CD8-positive, alpha-beta memory T cell (primary cell): ENCODE measurements at places on chromosomes 3 and 15. TPM values are rescaled to one million over a fixed set of nuclear protein-coding genes. Genes with fewer than 3 reads are reported as not detected.
A peak's percentile ranks its signal among the peaks of the same experiment; 100 is the strongest.

ACSBG1 gene
- polyA plus RNA-seq = 0.06 TPM

ABCC5 gene
- 9.5 TPM for polyA plus RNA-seq

RASL12 gene
- polyA plus RNA-seq = not detected

MYO5C gene
- polyA plus RNA-seq = 0.48 TPM

SOX14 gene
- polyA plus RNA-seq = not detected

MYZAP gene
- polyA plus RNA-seq = not detected

ATP2B2 gene
- not detected for polyA plus RNA-seq

RTP4 gene
- 12.9 TPM for polyA plus RNA-seq

ANKUB1 gene
- polyA plus RNA-seq = not detected

- H3K4me1 ChIP-seq = no peaks in the 10 kb centered on the region
- H3K36me3 ChIP-seq = no peaks in the 10 kb centered on the region
- no peak for DNase-seq
- H3K4me3 ChIP-seq = no peak overlapping the region
These were observed 185.3 kb downstream of the CACNA2D3 start for GRCh38 chr3:54307566-54308180.

GRCh38 chr3:101530686-101531047, 17.7 kb upstream of the SENP7 start:
- peaks cover 33% of the 10 kb centered on the region for H3K4me1 ChIP-seq
- no peak overlapping the region for H3K4me3 ChIP-seq
- no peaks in the 10 kb centered on the region for H3K27me3 ChIP-seq
- no peak for DNase-seq
- peak overlapping the region; percentile 17 for H3K27ac ChIP-seq
- no peaks in the 10 kb centered on the region for H3K36me3 ChIP-seq

DNA sequence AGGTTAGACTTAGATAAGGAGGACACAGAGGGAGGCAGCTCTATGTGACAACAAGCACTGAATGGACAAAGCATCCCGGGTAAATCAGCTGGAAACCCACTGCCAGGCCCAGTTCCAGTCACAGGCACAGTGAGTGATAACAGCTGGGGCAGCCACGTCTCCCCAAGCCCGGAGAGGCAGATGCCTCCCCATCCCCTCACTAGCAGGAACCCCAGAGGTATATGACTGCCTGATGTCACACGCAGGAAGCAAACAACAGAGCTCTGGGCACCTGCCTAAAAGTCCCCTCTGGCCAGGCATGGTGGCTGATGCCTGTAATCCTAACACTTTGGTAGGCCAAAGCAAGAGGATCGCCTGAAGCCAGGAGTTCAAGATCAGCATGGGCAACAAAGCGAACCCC, 18.2 kb downstream of the C15orf62 start:
- no peaks in the 10 kb centered on the region for H3K27me3 ChIP-seq
- DNase-seq = no peak
- H3K36me3 ChIP-seq = no peaks in the 10 kb centered on the region
- H3K27ac ChIP-seq = no peak overlapping the region
- H3K4me1 ChIP-seq = peaks cover 17% of the 10 kb centered on the region
- no peak overlapping the region for H3K4me3 ChIP-seq

DNA sequence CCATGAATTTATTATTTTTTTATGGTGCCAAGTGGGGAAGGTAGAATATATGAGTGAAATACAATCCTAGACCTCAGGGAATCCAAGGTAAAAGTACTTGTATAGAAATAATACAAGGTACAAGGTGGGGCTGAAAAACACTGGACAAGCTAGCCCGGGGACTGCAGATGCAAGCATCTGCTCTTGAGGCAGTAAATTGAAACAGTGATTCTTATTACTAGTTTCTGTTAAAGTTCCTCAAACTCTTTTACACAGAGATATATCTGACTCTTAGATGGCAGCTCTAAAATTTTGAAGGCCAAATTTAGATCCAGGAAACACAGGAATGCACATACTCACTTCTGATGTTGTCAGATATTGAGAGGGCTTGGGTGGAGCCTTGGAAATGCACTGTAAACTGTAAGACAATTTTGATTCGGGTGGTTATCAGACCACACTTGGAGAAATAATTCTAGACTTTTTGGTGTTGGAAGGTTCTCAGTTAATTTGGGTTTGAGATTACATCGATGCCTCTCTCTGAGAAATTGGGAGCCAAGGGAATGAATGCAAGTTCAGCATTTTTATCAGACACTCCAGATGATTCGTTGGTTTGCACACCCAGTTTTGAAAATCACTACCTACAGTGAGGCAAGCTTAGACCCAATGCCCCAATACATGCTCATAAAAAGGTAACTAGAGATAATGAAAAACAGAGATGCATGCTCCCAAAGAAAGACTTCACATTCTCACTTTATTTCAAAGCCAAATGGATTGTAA, 7.3 kb downstream of the TP63 start:
- no peaks in the 10 kb centered on the region for H3K27me3 ChIP-seq
- H3K4me1 ChIP-seq = no peaks in the 10 kb centered on the region
- H3K36me3 ChIP-seq = no peaks in the 10 kb centered on the region
- DNase-seq = no peak
- no peak overlapping the region for H3K27ac ChIP-seq

DNA sequence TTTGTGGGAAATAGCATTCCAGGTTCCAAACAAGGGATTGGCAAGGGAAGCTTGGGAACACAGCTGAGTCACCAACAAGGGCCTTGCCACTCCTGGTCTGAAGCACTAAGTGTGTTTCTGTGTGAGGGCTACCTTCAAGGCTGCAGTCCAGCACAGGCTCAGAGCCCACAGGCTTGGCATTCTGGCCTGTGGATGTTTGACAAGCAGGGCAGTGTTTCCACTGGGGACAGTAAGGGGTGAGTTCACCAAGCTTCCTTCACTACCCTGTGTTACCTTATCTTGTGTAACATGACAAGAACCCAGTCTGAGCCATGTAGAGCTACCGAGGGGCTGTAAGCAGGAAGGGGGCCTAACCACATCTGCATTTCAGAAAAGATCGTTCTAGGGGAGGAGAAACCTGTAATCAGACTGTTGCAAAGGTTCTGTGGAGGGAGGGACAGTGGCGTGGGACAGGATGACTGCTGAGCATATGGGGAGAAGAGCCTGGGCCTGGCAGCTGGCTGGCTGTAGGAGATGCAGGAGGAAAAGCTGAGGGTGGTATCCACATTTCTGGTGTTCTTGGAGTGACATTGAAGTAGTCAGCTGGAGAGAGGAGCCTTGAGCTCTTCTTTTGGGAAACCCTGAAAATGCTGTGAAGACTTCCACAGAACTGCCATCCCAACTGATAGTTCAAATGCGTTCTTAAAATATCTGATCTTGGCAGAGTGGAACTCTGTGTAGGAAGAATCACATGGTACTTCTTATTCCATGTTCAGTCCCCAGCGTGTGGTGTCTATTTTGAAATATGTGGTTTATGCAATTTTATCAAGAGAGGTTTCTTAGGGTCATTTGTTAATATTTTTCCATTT, 61.3 kb downstream of the CTDSPL start:
- H3K36me3 ChIP-seq = no peaks in the 10 kb centered on the region
- H3K27me3 ChIP-seq = no peaks in the 10 kb centered on the region
- no peak overlapping the region for H3K27ac ChIP-seq
- no peak overlapping the region for H3K4me3 ChIP-seq
- DNase-seq = no peak

GRCh38 chr15:55237219-55238130, 40.7 kb upstream of the RSL24D1 start:
- H3K4me1 ChIP-seq = peaks cover 20% of the 10 kb centered on the region
- no peak overlapping the region for H3K4me3 ChIP-seq
- no peaks in the 10 kb centered on the region for H3K36me3 ChIP-seq
- H3K27ac ChIP-seq = peak overlapping the region; percentile 3
- no peaks in the 10 kb centered on the region for H3K27me3 ChIP-seq

- no peaks in the 10 kb centered on the region for H3K36me3 ChIP-seq
- no peak overlapping the region for H3K27ac ChIP-seq
- H3K27me3 ChIP-seq = no peaks in the 10 kb centered on the region
- no peak for DNase-seq
These were observed 7.8 kb downstream of the SLC28A2 start for GRCh38 chr15:45259796-45260195.

DNA sequence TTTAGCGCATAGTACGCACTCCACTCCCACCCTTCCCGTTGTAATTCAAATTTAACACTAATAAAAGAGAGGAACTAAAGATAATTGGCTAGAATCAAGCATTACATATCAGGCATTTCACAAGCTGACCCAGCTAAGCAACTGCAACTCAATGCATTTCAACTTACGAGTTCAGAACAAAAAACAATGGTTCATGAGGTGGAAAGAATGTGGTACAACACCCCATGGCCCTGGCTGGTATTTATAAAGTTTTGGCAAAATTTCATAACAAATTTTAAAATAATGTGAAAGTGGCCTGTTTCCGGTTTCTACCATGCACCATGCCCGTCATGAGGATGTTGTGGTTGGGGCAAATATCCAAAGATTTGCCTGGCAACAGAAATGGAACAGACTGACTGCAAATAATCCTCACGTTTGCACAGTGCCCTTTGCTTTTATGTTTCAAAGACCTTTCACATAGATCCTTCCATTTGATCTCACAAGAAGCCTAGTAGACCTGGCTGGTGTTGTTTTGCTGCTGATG, 455.3 kb upstream of the NR2F2 start:
- no peak overlapping the region for H3K27ac ChIP-seq
- no peak overlapping the region for H3K4me3 ChIP-seq
- no peak for DNase-seq
- no peaks in the 10 kb centered on the region for H3K27me3 ChIP-seq
- H3K36me3 ChIP-seq = no peaks in the 10 kb centered on the region

- no peaks in the 10 kb centered on the region for H3K36me3 ChIP-seq
- no peak for DNase-seq
- H3K27me3 ChIP-seq = no peaks in the 10 kb centered on the region
- H3K27ac ChIP-seq = no peak overlapping the region
These were observed 54.8 kb upstream of the CTSH start for GRCh38 chr15:78999636-79000035.

DNA sequence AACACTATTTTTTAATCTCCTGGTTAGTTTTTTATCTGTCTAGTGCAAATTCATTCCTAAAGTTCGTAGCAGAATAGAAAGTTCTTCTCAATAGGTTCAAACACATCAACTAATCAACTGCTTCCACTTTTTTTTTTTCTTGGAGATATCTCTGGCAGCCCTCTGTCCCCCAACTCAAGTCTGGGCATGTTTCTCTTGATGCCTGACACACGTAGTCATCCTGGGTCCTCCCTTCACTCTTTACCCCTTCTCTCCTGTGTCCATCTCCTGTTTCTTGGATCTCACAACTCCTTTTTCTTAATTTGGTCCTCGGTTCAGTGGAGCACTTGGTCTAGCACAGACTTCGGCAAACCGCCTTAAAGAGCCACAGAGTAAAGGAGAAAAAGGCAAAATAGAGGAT, 14.4 kb downstream of the TNFAIP8L3 start:
- H3K36me3 ChIP-seq = no peaks in the 10 kb centered on the region
- no peak for DNase-seq
- H3K27me3 ChIP-seq = no peaks in the 10 kb centered on the region
- no peak overlapping the region for H3K4me3 ChIP-seq
- H3K27ac ChIP-seq = no peak overlapping the region
- peaks cover 4% of the 10 kb centered on the region for H3K4me1 ChIP-seq

- H3K27me3 ChIP-seq = no peaks in the 10 kb centered on the region
- H3K27ac ChIP-seq = no peak overlapping the region
- H3K4me3 ChIP-seq = no peak overlapping the region
- DNase-seq = no peak
- H3K4me1 ChIP-seq = no peaks in the 10 kb centered on the region
- H3K36me3 ChIP-seq = no peaks in the 10 kb centered on the region
These were observed 81.2 kb upstream of the TCF12 start for GRCh38 chr15:56837273-56837672.

DNA sequence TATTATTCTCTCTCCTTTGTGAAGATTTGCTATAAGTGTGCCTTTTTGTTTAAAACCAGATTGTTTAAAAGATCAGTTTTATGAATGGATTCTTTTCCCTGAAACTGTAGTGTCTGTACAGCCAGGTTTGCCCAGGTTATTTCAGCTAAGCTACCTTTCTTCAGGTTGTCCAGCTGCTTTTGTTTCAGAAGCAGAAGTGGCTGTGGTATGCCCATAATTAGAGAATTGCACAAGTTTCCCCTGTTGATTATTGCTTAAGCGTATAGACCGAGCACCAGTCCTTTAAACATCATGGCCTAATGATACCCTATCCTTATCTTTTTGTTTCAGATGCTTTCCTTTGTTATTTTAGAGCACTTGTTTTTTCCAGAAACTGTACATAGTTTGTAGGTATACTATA, 10.2 kb downstream of the ASB7 start:
- peaks cover 20% of the 10 kb centered on the region for H3K36me3 ChIP-seq
- H3K4me3 ChIP-seq = no peak overlapping the region
- no peaks in the 10 kb centered on the region for H3K27me3 ChIP-seq
- no peak for DNase-seq
- H3K27ac ChIP-seq = no peak overlapping the region

DNA sequence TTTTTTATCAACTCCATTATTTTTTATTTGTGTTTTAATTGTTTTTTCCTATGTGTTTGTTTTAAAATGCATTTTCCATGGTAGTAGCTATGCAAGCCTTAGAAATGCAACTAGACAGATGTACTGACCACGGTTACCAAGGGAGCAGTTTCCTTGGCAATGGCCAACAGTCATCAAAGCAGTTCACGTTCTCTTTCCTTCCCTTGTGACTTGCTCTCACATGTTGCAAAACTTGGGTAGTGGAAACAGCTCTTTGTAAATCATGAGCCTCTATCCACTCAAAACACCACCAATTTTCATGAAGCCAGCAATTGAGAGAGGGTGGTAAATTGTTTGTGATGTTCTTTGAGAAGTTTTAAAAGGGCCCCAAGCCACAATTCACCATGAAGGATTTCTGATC, 499.4 kb upstream of the MDFIC2 start:
- no peaks in the 10 kb centered on the region for H3K4me1 ChIP-seq
- H3K27me3 ChIP-seq = no peaks in the 10 kb centered on the region
- no peak for DNase-seq
- H3K4me3 ChIP-seq = no peak overlapping the region
- H3K27ac ChIP-seq = no peak overlapping the region
- no peaks in the 10 kb centered on the region for H3K36me3 ChIP-seq

GRCh38 chr3:121660356-121661171, at the start of gene HCLS1:
Gene HCLS1, minus strand, starts transcription at chr3:121660903. Its CDS starts 2,556 bp downstream, at chr3:121658347.
- peak; percentile 83 for DNase-seq
- H3K27ac ChIP-seq = peak within 1 kb of the TSS; percentile 94
- peak within 1 kb of the TSS; percentile 74 for H3K4me3 ChIP-seq
- H3K4me1 ChIP-seq = peaks cover 43% of the 10 kb centered on the region
- H3K27me3 ChIP-seq = no peaks in the 10 kb centered on the region

- peak; percentile 40 for DNase-seq
- H3K27me3 ChIP-seq = no peaks in the 10 kb centered on the region
- no peak overlapping the region for H3K27ac ChIP-seq
These were observed 62.8 kb upstream of the CMTM8 start for GRCh38 chr3:32175607-32176197.

DNA sequence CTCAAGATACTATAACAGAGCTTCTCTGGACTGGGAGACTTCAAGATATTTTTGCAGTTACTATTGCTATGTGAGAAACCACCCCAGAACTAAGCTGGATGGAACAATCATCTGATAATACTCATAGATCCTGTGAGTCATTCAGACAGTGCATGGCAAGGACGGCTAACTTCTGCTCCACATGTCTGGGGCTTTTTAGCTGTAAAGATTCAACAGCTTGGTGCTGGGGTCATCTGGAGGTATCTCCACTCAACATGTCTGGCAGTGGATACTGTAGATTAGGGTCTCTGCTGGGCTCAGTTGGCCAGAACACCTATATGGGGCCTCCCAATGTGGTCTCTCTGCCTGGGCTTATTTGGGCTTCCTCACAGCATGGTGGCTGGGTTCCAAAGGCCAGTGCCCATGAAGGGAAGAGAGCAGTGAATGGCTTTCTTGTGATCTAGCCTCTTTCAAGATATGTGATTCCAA, 117.3 kb upstream of the SLC7A14 start:
- H3K27ac ChIP-seq = peak overlapping the region; percentile 9
- no peaks in the 10 kb centered on the region for H3K36me3 ChIP-seq
- H3K4me1 ChIP-seq = no peaks in the 10 kb centered on the region
- no peaks in the 10 kb centered on the region for H3K27me3 ChIP-seq
- H3K4me3 ChIP-seq = no peak overlapping the region
- no peak for DNase-seq
